NCI-H524 (cell line): ENCODE measurements at places on chromosomes 11 and 22.

DNA sequence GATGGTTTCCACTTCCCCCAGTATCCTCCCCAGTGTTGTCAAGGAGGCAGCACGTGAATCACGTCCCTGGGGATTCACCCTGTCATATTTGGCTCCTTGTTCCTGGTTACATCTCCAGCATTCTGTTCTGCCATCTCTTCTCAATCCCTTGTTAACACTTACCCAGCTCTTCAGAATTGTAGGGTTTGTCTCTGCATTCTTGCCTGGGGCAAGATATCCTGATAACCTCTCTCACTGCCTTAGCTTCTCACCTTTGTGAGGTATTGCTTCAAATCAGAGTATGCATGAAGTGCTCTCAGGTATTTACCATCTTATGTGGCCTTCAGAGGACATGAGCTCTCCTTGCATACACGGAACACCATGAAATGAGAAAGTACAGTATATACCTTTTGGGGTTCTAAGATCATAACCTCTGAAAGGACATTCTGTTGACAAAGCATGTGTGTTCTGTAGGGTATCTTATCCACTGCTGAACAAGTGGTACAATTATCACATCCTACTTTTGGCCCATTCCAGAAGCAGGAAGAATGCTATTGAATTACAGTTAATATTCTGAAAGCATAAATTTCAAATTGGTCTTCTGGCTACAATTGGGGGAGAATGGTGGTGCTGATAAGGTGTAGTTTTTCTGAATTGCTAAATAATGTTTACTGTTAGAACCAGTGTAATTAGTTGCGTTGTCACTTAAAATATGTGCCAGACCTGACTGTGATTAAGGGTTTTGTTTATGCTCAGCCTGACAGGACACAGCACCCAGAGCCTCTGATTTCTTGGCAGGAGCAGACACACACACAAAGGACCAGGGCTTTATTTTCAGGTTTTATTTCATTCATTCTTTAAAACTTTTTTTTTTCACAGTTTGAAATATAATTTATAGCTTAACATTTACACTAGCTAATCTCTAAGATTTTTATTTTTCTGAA lies 32.7 kb downstream of the VSTM5 start:
- no peak for DNase-seq

DNA sequence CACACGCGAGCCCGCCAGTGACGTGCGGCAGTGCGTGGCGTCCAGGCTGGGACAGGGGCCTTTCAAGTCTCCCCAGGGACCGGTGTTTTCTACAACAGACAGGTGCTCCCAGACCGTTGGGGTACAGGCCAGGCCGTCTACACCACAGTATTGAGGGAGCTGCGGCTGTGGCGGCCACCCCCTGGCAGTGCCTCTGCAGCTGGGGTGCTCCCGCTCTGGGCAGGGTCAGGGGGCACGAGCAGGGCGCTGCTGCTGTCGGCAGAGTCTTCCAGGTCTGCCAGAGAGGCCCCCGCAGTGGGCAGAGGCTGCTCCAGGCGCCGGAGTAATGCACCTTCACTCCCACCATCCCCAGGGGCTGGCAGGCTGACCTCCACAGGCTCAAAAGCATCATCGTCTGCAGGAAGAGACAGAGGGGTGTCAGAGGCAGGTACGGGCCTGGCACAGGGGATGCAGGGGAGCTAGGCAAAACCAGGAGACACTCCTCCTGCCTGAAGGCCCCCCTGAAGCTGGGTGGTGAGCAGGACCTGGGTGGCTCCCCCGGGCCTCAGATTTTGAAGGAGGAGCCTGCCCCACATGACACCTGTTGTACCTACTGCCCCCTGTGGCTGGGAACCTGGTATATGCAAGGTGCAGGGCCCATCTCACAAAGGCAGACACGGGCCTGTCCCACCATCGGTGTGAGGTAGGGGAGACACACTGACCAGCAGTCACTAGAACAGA lies 83.3 kb downstream of the DGCR2 start:
- DNase-seq: no peak

- no peak for DNase-seq
Measured at GRCh38 chr22:35217527-35217926, 39.8 kb upstream of the HMGXB4 start.

- no peak for DNase-seq
Measured at GRCh38 chr11:2999464-2999998, 7.4 kb upstream of the NAP1L4 start.

GRCh38 chr11:121091492-121092152 lies 9.4 kb upstream of the TECTA start:
- DNase-seq: no peak

GRCh38 chr22:41339823-41340222 lies 38.5 kb downstream of the ZC3H7B start:
- DNase-seq: no peak

GRCh38 chr11:98798333-98798732 lies 222.4 kb upstream of the CNTN5 start:
- DNase-seq: no peak

GRCh38 chr11:83004746-83005556 lies 66.7 kb downstream of the RAB30 start:
- no peak for DNase-seq

DNA sequence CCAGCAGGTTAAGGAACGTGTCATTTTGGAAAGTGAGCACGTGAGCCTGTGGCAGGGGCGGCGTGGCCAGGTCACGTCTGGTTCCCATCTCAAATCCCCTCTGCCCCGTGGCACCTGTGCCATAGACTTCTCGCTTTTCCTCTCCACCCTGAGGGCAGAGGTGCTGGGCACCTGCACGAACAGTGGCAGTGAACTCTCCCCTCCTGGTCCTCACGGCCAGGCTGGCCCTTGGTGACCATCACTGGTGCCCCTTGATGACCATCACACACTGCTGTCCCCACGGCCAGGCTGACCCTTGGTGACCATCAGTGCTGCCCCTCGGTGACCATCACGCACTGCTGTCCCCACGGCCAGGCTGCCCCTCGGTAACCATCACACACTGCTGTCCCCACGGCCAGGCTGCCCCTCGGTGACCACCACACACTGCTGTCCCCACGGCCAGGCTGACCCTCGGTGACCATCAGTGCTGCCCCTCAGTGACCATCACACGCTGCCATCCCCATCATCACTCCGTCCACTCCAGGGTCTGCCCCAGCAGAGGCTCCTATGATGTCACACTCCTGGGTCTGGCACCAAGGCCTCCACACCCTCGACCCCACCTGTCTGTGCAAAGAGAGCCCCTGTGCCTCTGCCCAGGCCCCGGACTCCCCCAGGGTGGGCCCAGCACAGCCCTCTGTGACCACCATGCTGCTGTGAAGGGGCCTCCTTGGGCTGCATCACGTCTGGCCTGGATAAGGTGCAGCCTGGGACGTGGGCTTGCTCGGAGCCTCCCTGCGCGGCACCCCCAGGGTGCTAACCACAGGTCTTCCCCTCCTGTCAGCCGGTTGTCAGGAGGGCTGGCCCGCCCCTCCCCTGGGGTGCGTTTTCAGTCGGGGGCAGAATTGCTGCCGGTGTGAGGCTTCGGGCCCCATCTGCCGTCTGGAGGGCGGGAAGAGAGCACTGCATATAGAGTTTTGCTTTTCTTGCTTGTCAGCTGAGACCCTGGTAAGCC lies 738.6 kb downstream of the BRD1 start:
- peak; percentile 49 for DNase-seq

DNA sequence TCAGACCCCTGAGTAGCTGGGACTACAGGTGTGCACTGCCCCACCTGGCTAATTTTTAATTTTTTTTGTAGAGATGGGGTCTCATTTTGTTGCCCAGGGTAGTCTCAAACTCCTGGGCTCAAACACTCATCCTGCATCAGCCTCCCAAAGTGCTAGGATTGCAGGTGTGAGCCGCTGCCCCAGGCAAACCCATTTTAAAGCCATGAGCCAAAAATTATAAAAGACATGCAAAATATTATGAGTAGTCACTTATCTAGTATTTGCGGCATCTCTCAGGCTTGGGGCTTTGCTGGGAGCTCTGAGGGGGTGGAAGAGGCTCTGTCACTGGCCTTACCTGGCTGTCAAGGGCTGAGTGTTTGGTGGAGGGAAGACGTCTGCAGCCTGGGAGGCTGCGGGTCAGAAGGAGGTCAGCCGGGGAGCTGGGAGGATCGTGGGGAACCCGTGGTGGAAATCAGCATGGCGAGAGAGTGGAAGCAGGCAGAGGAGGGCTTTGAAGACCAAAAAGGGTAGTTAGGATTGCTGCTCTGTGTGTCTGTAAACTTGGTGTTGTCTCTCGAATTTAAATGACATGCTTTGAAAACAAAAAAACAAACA lies 69.1 kb upstream of the PARVG start:
- DNase-seq: no peak

DNA sequence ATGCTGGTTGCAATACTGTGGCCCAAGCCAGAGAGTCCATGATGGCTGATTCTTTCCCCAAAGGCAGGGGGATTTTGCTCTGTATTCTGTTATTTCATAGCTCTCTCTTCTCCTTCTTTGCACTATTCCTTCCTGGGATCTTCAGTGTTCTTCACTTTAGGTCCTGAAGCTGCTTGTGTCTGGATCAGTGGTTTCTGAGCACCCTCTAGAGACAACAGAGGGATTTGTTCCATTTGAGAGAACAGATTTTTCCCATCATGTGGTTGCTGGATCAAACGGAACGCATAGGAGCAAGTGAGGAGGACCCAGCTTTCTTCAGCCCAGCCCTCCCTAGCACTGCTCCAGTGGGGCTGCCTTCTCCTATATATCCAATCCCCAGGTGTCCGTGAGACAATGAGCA lies 68.7 kb upstream of the SYN3 start:
- peak; percentile 72 for DNase-seq

DNA sequence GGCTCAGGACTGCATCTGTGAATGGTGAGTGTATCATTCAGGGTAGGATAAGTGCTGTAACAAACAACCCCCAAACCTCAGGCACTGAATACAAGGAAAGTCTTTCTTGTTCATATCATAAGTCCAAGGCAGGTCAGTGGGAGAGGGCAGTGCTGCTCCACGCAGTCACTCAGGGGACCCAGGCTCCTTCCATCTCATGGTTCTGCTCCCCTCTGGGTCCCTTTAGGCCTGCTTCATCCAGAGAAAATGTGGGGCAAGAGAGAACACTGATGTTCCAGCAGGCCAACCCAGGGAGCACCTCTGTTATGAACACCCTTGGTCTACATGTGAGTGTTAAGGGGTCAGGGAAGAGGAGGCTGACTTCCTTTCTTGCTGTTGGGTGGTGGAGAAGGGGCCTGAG lies 187.8 kb downstream of the CHST1 start:
- DNase-seq: no peak

DNA sequence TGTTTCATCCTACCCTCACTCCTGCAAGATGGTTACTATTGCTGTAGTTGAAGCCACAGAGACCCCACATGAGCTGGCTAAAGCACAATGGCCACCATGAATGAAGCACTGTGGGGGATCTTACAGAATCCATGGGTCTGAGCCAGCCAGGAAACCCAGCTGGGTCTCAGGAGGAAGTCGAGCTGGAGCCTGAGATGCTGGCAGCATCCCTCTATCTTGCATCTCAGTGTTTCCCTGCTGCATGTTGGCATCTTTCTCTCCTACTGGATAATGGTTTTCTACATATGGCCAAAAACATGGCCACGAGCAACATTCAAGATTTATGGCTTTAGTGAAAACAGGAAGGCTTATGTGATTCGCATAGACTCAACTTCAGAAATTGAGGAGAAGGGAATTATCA lies 219.3 kb upstream of the SNX19 start:
- DNase-seq: no peak

- no peak for DNase-seq
Measured at GRCh38 chr11:113311536-113311935, 2.8 kb upstream of the TTC12 start.

DNA sequence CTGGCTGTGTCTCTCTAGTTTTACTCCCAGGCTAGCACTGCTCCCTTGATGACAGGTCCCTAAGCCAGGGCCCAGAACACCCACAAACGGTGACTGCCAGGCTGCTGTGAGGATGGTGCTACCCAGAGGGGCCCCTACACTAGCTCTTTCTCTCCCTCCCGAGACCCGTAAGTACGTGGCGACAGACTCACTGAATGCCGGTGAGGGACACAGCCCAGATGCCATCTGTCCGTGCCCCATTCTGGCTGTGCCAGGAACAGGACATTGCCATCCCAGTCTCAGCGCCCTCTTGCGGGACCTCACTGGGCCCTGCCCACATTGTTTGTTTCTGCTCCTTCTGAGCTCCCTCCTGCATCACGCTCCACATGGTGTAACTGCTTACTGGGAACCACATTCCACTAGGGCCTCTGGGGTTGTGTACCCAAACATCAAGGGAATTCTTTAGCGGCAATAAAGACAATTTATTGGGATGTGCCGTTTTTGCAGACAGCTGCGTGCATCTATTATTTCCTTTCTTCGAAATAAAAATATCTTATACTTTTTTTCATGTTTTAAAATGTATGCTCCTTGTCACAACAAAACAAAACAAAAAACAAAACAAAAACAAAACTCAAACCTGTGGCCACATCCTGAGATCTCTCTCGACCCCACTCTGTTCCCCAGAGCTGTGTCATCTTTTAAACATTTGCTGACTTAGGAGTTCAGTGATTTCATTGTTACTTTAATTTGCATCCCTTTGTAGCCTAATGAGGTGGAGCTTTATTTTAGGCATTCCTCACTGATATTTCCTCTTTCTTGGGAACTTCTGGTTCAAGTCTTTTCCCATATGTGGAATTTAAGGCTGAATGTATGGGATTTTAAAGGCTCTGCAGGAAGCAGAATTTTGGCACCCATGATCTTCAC lies 4.4 kb upstream of the TPCN2 start:
- peak; percentile 93 for DNase-seq

DNA sequence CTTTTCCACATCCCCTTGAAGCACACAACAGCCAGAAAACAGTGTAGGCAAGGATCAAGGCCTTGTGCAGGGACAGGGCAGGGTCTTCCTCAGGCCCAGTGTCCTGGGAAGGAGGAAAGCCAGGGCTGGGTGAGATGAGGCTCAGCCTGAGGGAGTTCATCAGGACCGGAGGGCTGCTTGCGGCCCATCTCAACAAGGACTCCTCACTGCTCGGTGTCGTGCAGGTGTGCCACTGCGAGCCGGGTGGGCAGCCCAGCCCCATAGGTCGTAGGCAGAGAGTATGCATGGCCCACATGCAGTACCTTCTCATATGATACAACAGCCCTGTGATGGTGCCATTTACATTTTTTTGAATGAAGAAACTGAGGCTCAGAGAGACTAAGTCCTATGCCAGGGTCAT lies 12.9 kb downstream of the SHISA8 start:
- DNase-seq: no peak

- DNase-seq: no peak
Measured at GRCh38 chr11:95495706-95496105, 264.7 kb upstream of the SESN3 start.

- DNase-seq: no peak
Measured at GRCh38 chr11:130198292-130198691, 38.7 kb downstream of the ST14 start.

- DNase-seq: no peak
Measured at GRCh38 chr22:32854351-32854804, 52.9 kb downstream of the TIMP3 start.

DNA sequence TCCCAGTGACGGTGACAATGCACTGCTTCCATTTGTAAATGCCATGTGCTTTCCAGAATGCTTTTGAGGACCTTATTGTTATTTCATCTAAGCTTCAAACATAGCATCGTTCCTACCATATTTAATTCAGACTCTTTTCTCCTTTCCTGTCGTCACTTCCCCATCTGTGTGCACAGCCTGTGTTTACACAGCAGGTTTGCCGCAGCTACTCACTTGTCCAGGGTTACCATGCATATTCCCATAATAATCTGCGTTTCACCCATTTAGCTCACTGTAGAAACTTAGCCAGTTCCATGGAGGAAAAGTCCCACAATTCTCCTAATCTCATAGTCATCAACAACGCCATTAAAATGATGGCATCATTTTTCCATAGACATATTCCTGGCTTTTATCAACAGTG lies 48.0 kb downstream of the FLI1 start:
- DNase-seq: no peak

- no peak for DNase-seq
Measured at GRCh38 chr11:134312223-134312622, 19.6 kb upstream of the GLB1L2 start.

- DNase-seq: peak; percentile 11
Measured at GRCh38 chr11:133887692-133888332, 42.5 kb upstream of the SPATA19 start.
